ENCODE measurements at places on chromosomes 1 and 21.

GRCh38 chr1:167328816-167329483, 108.3 kb downstream of the POU2F1 start:
- peak; percentile 51 for DNase-seq

DNA sequence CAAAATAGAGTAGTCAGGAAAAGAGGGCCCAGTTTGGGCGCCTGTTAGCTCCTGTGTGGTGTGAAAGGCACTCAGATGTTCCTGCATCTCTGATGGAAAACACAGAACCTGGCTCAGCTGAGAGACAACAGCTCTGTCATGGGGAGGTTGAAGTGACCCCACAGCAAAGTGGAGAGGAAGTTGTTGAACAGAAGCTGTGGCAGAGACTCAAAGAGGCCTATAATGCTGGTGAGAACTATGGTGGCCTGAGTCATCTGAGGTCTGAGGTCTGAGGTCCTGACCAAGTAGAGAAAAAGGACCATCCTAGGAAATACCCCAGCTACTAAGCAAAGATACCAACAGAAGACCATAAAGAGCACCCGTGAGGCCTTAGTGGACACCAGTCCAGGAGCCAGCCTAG, 45.6 kb upstream of the JAK1 start:
- no peak for DNase-seq

DNA sequence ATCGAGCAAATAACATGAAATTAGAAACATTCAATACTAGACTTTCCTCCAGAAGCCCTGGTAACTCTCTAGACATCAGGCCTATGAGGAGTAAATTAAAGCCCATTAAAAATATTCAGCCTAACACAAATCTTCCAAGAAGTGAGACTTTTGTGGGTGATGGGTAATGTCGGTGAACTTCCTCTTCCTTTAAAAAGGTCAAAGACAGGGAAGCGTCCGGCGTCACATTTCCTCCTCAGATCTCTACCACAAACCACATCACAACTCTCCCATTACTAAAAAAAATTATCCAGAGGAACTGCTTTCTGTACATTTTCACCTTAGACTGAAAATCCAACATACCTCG, 1.4 kb downstream of the EIF4G3 start:
- DNase-seq = no peak

DNA sequence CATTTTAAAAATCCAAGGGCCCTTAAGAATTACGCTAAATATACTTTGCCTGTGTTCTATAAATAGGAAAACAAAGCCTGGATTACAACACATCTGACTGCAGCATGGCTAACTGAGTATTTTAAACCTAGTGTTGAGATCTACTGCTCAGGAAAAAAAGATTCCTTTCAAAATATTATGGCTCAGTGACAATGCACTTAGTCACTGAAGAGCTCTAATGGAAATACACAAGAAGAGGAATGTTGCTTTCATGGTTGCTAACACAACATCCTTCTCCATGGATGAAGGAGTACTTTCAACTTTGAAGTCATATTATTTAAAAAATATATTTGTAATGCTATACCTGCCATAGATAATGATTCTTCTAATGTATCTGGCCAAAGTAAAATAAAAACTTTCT, 248.3 kb upstream of the NEGR1 start:
- DNase-seq = no peak

DNA sequence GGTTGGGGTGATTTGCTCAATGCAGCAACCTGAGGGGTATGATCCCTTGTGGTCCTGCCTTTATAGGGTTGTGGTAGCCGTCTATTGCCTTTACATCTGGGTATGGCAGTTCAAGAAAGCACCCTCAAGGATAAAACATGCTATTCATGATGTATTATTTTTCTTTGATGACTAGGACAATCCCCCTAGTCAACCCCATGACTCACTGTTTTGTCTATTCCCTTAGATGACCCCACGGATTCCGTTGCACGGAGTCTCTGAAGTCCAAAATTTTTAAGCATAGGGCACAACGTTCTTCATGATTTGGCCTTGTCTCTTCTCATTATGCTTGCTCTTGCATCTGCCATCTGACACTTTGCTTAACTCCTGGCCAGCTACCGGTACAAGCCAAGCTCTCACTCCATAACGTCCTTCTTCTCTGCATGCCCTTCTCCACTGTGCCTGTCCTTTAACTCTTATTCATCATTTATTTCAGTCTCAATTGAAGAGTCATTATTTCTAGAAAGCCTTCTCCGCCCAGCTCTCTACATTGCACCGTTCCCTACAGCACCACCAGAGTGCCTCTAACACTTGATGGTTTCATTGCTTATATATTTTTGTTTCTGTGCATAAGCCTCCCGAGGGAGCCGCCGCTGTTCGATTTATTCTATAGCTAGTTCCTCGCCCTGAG, 838 bp upstream of the DISP1 start:
- no peak for DNase-seq

- no peak for DNase-seq
These were observed 86.4 kb downstream of the RGL1 start for GRCh38 chr1:183891158-183891856.

GRCh38 chr1:226692051-226692792, 46.9 kb downstream of the ITPKB start:
- DNase-seq = no peak

GRCh38 chr1:45032837-45033236, 20.8 kb downstream of the UROD start:
- no peak for DNase-seq

GRCh38 chr1:213989002-213989855, 1.5 kb downstream of the PROX1 start:
- DNase-seq = no peak

DNA sequence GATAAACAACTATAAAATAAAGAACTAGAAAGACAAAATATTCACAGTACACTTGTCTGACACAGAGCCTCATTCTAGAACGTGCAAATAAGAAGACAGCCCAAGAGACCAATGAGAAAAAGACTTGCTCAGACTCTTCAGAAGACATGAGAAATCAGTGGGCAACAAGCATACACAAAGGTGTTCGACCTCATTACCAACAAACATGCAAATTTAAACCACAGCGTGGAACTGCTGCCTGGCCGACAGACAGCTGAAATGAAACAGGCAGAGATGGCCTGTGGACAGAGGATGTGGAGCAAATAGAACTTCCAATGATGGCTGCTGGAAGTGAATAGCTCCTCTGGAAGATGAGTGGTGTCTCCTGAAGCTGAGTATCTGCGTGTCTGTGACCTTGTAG, 22.4 kb upstream of the COL6A1 start:
- no peak for DNase-seq

DNA sequence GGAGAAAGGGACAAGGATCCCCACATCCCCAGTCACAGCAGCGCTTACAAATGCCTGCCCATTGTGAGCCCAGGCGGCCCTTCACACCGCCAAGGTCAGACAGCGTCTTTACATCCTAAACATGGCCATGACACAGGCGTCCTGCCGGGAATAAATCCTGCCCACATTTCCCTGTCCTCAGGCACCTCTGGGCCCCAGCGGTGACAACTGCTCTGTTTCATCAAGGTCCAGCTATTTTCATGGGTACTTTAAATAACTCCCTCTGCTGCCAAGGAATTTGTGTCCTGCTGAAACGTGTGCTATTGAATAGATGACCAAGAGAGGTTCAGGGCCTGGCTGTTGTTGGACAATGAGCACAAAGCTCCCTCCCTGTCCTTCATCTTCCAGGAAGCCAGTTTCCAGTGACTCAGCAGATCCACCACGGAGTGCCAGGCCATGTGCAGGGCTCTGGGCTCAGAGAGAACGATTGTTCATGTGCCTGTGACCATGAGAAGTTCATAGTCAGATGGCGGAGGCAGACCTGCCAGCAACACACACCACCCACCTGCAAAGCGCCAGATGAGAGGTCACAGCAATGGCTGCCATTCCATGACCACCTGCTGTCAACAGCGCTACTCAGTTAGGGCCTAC, 195.8 kb downstream of the MATN1 start:
- no peak for DNase-seq

GRCh38 chr1:116161877-116162390, 50.7 kb downstream of the MAB21L3 start:
- no peak for DNase-seq

GRCh38 chr1:36450919-36451305, 661 bp upstream of the OSCP1 start:
- DNase-seq = no peak

- peak; percentile 96 for DNase-seq
These were observed 26.5 kb downstream of the DMRTB1 start for GRCh38 chr1:53485478-53486394.

GRCh38 chr1:103387898-103388297, 137.6 kb upstream of the RNPC3 start:
- no peak for DNase-seq
